ENCODE measurements at places on chromosomes 3 and 15. TPM values are rescaled to one million over a fixed set of nuclear protein-coding genes. Genes with fewer than 3 reads are reported as not detected.
A peak's percentile ranks its signal among the peaks of the same experiment; 100 is the strongest.

DNA sequence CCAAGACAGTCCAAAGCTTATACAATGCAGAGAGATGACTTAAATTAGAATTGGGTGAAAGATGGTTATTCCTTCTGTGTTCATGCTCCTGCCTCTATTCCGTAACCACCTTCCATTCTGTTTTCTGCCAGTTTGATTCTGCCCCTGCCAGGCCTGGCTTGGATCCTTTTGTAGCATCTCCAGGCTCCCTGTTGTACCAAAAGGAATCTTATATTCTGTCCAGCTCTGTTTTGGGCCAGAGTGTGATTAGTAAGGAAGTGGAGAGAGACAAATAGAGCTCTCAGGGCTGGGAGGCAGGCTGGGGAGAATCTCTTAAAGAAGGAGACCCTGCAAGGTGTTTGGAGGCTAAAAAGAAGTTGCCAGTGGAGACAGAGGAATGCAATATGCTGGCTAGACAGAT is 63.8 kb downstream of the KCNAB1 start:
- no peak for DNase-seq

DNA sequence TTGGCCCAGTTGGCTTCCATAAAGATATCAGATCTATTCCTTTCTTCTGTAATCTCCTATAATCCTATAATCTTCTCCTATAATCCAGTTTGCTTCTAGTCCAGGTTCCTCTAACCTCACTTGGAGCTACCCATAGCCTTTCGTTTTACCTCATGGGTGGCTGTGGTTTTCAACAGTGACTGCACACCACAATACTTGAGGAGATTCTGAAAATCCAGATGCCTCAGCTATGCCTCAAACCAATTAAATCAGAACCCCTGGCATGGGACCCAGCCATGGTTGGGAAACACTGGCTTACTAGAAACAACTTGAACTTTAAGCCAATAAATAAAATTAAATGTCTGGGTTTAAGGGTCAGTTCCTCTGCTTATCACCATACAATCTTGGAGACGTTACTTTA is 86.1 kb upstream of the NTRK3 start:
- no peak for DNase-seq

DNA sequence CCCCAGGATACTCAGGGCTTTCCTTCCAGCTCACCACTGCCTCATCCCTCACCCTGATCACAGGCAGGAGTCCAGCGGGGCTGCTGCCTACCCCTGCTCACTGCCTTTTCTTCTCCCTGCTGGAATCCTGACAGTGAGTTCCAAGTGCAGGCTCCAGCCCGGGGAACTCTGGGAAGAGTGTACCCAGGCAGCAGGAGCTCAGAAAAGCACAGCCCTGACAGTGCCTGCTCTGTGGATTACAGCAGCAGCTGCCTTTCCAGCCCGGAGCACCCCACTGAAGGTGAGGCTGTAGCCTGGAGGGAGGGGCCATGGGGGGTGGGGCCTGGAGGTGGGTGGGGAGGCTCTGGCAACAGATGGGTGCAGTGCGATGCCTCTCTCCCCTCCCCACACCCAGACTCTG is 6.1 kb upstream of the JMJD7 start:
- DNase-seq: no peak

GRCh38 chr15:72368899-72369298 is 6.9 kb downstream of the HEXA start:
- peak; percentile 21 for DNase-seq

DNA sequence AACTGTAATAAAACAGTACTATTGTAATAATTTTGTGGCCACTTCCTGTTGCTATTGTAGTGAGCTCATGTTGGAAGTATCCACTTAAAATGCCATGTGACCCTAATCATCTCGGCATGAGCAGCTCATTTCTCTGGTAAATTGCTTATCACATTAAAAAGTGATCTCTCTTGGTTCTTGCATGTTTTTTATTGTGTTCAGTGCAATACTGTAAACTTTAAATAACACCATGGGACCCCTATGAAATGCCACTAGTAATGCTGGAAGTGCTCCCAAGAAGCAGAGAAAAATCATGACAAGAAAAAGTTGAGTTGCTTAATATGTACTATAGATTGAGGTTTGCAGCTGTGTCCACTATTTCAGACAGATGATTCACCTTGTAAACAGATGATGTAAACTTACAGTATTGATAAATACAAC is 45.6 kb downstream of the NMD3 start:
- no peak for DNase-seq

DNA sequence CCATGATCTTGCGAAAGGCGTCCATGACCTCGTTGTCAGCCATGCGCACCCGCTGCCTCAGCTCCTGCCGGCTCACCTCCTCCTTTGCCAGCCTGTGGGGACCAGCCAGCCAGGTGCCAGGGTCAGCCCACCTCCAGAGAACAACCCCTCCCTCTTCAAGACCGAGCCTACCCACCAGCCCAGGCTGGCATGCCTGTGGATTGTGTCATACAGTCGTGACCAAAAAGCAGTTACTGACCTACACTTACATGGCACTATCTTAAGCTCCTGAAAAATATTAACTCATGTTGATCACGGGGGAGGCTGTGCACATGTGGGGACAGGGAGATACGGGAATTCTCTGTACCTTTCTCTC is 10.7 kb upstream of the CAMK1 start:
- no peak for DNase-seq

- DNase-seq: no peak
Measured at GRCh38 chr15:38411902-38412301, 42.0 kb upstream of the FAM98B start.

DNA sequence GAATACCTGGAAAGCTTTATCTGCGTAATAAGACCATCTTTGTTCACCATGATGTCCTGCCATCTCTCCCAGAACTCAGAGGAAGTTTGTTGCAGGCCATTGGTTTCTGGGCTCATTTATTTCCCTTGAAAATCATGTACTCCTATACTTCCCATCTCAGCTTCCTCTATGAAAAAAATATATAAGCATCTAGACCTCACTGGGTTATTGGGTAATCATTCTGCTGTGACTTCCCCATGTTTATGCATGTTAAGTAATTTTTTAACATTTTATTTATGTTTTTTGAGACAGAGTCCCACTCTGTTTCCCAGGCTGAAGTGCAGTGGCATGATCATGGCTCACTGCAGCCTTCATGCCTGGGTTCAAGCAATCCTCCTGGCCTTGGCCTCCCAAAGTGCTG is 184.5 kb downstream of the ZPLD1 start:
- DNase-seq: no peak

- no peak for DNase-seq
Measured at GRCh38 chr3:150762662-150763121, 277 bp downstream of the SIAH2 start.

DNA sequence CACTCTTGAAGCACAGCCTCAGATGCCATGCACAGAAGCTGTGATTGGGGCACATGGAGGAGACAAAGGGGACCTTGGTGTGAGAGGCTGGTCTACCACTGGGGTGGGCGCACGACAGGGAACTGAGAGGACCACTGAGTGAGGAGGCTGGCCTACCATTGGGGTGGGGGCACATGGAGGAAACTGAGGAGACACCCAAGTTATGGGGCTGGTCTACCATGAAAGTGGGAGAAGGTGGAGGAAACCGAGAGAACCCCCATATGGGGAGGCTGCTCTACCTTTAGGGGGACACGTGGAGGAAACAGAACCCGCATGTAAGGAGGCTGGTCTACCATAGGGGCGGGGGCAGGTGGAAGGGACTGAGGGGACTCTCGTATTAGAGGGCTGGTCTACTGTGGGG is 153.4 kb downstream of the FBLN2 start:
- DNase-seq: no peak

GRCh38 chr3:159366476-159366875 is 564.6 kb downstream of the MFSD1 start:
- DNase-seq: no peak

- DNase-seq: no peak
Measured at GRCh38 chr15:95454403-95455262, 875.9 kb upstream of the NR2F2 start.

DNA sequence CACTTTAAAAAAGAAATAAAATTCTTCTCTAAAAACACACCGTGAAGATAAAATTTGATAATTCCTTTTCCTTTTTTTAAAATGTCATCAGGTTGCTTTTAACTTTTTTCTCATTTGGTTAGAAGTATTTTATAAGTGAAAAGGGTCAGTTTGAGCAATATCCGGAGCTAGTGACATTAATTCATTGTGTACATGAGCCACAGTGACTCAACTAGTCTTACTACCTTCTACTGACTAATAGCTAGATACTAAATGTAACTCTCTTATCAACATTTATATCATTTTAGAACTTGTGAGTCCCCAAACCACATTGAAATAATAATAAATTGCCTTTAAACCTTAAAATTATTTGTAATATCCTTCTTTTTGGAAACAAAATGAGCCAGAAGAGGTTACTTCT is 101.2 kb upstream of the ZBTB20 start:
- no peak for DNase-seq

- peak; percentile 27 for DNase-seq
Measured at GRCh38 chr3:139561959-139562676, 22.6 kb upstream of the RBP1 start.

GRCh38 chr15:62455441-62455921 is 290.4 kb upstream of the C2CD4B start:
- DNase-seq: no peak

GRCh38 chr15:90564051-90564450 is 34.3 kb downstream of the CRTC3 start:
- no peak for DNase-seq

- no peak for DNase-seq
Measured at GRCh38 chr15:74137537-74137894, 7.1 kb downstream of the ISLR2 start.

DNA sequence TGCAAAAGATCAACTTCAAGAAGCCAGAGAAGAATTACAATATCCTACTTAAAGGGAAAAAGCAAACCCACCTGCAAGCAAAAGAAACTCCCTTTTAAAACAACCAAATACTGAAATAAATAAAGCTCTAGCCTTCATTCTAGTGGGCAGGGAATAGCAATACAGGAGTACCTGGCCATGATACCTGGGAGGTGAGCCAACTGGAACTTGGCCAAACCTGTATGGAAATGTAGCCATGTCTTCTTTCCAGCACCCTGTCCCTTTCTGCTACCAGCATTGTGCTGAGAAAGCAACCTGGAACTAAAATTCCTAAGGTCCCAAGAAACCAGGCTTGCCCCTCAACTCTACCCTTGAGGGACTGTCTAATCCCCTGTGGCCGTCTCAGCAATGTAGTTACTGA is 530.0 kb downstream of the EPHB1 start:
- peak; percentile 10 for DNase-seq

DNA sequence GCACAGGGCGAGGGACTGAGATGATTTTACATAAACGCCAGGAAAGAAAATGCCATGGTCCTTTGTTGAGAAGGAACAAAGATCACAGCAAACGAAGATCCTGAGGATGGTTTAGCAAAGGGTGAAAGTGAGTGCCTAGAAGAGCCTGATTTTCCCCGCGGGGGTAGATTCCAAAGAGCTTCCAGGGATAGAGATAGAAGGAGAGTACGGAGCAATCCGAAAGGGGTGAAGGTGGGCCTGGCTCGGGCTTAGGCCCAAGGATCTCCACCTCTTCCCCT is 977 bp downstream of the CDC25A start:
- DNase-seq: no peak

- no peak for DNase-seq
Measured at GRCh38 chr3:101464235-101464634, 48.8 kb downstream of the SENP7 start.

DNA sequence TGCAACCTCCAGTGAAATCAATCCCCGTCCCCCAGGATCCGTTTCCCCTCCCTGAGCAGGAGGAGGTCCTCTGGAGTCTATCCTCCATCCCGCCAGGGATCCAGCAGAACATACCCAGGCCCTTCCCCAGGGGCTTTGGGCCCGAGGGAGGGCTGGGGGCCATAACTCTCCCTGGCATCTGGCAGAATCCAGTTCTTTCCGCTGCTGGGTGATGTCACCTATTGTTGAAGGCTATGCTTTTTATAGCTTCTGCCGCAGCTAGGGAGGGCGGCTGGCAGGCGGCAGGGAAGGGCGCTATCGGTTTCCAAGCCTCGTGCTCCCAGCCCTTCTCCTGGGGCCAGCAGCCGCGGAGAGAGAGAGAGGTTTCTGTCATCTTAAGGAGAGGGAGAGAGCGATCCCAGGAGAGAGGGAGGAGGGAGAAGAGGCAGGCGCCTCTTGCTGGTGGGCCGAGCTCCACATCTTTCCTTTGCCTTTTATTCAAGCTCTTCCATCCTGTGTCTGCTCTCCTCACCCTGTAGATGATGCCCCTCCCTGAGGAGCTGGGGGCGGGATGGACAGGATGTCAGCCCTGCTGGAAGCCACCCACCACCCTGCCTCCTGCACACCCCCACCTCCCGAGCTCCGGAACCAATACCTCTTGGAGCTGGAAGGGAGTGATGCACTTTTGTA is 120.1 kb downstream of the ANP32A start:
- peak; percentile 20 for DNase-seq

DNA sequence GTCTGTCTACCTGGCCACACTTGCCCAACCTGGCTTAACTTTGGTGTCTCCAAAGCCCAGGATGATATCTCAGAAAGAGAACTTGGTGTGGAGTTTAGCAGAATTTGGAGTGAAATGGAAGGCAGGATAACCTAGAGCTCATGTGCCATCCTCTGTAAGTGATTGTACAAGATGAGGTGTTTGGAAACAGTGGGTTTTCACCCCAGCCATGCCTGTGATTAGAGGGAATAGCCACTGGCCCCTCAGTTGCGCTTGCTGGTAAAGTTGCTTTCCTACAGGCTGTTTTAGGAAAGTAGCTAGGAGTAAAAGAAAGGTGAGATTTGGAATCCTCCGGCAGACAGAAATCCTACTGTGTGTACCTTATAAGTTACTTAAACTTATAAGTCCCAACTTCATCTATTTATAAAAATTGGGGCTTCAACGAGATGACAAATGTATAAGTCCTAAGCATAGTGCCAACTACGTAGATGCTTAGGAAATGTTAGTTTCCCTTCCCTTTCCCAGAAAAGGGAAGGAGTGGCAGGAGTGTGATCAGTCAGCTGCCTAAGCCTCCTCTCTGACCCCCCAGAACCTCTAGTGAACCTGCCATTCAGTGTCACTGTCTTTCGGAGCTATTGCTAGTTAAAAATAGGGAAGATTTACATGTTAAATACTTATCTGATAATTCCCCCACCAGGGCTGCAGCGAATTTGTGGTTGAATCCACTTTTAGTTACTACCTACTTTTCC is 13.4 kb upstream of the BMF start:
- no peak for DNase-seq

DNA sequence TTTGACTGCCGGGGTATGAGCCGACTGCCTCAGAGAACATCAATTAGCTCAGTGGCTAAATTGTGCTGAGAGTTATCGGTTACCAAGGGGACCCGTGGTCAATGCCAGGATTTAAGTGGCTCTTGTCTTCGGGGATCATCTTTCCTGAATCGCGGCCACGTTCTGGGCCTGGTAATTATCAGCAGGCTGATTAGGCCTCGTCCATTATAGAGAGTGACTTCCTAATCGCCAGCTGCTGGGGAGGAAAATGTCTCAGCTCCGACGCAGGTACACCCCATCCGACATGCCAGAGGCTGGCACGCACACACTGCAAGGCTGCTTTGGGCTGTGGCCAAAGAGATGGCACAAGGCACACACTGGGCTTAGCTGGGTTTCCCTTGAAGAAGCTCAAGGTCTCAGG is 10.6 kb downstream of the TRH start:
- DNase-seq: no peak

Gene ALG3
- total RNA-seq: 46.4 TPM

Gene TF
- 7.1 TPM for total RNA-seq

Gene CASR
- total RNA-seq: not detected

Gene PDIA3
- total RNA-seq: 115 TPM

Gene MYEF2
- 34.0 TPM for total RNA-seq

Gene SERPINI1
- total RNA-seq: 0.79 TPM

Gene MOBP
- total RNA-seq: 0.27 TPM

Gene XCR1
- not detected for total RNA-seq

Gene USP50
- not detected for total RNA-seq

Gene PLA2G4D
- 0.16 TPM for total RNA-seq

Gene ADGRG7
- 1.8 TPM for total RNA-seq

Gene PATL2
- total RNA-seq: 3.3 TPM

Gene PDZRN3
- 34.9 TPM for total RNA-seq

Data from transverse colon (tissue), 4 donors.